ENCODE measurements at places on chromosomes 7 and 10.

- no peak for DNase-seq
These were observed 93.6 kb upstream of the MXI1 start for GRCh38 chr10:110113670-110114337.

GRCh38 chr7:88429382-88429781 is 122.7 kb upstream of the STEAP4 start:
- DNase-seq: no peak

DNA sequence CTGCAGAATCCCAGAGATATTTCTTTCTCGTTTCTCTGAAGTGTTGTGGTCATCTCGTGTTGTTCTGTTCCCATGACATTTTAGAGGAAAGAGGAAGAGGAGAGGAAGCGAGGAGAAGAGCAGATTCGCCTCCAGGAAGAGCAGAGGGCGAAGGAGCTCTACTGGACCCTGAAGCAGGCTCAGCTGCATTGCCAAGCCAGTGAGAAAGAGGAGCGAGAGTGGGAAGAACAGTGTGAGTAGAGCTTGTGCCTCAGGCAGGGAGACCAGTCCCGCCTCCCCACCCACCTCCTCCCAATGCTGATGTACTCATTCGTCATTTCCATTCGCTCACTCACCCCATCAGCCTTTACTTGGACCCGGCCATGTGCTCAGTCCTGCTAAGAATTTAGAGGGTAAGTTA is 50.8 kb downstream of the SH2D4B start:
- DNase-seq: peak; percentile 21

DNA sequence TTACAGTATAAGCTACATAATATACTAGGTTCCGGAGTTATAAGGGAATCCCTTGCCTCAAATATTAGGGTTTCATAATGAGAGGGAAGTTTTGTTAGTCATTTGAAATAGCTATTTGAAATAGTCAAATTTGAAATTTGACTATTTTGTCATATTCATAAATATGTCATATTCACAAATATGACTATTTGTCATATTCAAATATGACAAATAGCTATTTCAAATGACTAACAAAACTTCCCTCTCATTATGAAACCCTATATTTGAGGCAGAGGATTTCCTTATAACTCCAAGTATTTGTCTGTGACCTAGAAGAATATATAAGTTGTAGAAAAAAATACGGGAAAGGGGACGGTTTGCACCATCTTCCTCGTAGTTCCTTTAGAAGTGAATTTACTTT is 76.6 kb downstream of the HDAC9 start:
- DNase-seq: no peak

DNA sequence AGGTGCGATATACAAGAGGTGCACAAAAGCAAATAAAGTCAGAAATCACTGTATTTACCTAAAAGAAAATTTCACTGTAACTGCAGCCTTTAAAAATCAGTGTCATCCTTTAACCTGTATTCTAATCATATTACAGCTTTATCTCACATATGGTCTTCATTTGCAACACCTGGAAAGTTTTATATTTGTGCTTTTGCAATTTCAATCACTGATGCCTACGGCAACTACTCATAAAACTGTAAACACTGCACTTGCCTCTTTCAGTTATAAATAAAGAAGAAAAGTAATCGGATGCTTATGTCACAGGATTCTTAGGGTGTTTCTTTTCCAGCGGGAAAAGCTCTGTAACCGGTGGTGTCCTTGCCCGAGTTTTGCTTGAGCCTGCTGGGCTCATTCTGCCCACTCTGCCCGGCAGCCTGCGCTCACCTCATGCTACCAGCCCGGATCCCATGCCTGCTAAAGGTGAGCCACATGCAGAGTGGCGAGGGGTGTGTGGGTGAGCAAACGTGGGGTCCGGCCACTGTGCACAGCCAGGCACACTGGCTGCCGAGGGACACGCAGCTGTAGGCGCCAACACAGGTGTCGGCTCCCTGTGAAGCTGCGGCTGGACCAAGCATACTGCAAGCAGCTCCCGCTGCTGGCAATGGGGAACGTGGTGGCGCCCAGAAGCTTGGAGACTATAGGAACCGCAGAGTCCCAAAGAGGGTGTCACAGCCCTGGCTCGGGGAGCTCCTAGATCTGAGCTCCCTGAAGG is 56.3 kb upstream of the ABCB5 start:
- DNase-seq: no peak

DNA sequence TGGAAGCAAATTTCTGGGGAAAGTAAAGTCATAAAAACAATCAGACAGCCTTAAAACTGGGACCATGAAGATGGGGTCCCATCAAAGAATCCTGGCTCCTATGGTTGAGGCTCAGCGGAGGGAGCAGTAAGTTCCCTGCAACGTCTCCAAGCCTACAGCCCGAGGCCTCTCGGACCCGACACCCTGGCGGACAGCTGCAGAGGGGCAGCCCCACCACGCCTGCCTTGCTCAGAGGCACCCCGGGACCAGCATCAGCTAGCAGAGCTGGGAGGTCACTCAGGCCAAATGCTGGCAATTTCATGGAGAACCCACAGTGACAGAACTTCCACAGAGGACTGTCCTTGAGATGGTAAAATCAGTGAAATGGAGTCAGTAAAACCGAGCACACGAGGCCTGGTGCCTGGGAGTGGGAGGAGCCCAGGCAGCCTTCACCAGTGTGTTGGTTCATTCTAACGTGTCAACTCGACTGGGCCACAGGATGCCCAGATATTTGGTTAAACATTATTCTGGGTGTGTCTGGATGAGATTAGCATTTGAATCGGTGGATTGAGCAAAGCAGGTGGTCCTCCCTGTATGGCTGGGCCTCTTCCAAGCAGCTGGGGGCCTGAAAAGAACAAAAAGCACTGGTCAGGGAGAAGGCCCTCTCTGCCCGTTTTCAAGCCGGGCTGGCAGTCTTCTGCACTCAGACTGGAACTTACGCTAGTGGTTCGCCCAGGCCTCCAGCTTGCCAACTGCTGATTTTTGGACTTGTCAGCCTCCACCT is 96.2 kb upstream of the INSIG1 start:
- peak; percentile 33 for DNase-seq

DNA sequence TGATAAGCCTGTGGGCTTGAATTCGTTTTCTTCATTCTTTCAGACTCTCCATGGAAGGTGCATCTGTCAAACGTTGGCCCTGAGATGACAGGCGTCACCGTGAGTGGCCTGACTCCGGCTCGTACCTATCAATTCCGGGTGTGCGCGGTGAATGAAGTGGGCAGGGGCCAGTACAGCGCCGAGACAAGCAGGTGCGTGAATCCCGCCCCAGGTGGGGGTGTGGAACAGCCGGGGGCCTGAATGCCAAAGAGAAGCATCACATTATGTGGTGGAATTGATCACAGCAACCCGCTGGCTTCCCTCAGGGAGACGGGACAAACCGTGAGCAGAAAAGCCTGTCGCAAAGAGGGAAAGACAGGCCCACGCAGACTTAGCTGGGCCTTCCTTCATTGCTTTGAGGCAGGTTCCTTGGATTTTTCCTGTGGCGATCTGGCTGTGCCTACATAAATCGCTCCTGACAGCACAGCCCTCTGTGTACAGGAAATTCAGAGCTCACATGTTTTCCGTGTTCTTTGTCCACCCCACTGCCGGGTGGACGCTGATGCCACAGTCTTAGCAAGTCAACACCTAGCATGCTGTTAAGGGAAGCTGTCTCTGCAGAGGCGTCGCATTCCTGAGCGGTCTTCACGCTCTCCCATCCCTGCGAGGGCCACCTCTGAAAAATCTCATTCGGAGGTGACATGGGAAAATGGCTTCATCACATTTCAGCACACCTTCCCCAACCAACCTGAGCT is 671.0 kb upstream of the FOXK1 start:
- peak; percentile 37 for DNase-seq

- DNase-seq: no peak
These were observed 75.9 kb upstream of the GNA12 start for GRCh38 chr7:2920041-2920440.

- DNase-seq: no peak
These were observed 10.7 kb downstream of the EMX2 start for GRCh38 chr10:117553142-117553814.

GRCh38 chr10:3095373-3096139 is 28.2 kb downstream of the PFKP start:
- no peak for DNase-seq

DNA sequence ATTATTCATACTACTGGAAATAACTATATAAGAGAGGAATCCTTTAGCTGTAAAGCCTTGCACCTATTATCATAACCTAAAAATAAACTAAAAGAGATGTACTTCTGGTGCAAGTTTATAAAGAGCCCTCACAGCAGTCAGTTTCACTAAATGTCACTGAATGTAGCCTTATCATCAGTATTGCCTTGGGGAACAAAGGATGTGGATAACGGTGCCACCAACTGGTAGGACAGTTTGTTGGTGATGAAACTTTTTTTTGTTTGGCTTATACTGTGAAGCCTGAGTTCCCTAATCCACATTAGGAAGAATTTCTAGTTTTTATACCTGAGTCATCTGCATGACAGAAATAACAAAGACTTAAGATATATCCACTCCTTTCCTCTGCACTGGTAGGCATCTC is 117.9 kb upstream of the COL1A2 start:
- DNase-seq: no peak

DNA sequence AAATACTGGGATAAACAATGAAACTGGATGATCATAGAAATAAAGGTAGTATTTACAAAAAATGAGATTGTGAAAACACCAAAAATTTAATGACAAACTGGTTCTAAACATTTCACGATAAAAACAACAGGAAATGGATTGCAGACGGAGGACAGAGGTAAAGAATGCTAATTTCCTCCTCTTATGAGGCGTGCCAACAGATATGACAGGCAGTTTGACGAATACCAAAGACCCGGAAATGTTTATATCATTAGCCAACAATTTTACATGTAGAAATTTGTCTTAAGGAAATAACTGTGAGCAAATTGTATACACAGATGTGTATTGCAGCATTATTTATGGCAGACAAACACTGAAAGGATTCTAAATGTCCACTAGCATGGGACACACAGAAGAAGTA is 162.0 kb upstream of the MGMT start:
- no peak for DNase-seq

- no peak for DNase-seq
These were observed 100.6 kb upstream of the CDK1 start for GRCh38 chr10:60677531-60678129.

DNA sequence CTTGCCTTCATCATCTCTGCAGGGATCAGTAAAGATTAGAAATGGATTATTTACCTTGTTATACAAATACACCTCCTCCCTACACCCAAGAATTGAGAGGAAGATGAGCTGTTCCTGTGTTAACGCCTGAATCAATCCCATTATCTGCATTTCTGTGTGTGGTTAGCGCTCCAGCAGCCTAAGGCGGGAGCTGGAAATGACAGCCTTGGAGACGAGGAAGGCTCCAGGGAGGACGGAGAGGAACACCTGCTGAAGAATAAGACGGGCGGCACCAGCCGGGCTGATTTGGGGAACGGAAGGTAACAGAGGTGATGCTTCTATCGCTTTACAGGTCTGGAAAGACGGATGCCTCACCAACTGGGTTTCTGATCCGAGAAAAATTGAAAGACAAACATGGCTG is 34.2 kb upstream of the DDC start:
- no peak for DNase-seq

DNA sequence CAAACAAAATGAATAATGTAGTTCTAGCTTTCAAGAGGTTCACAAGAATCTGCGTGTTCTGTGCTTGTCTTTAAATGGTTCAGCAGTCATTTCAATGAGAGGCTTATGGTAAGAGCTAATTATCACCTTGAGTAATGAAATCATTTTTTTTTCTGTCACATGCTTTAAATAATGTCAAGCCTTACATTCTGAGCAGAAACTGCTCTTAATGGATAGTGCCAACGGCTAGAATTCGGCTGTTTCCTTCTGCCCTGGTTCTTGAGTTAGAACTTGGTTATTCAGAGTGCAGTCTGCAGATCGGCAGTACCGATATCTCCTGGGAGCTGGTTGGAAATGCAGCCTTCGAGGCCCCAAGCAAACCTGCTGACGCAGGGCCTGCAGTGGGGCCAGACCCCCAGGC is 316.2 kb downstream of the CAMK1D start:
- no peak for DNase-seq

GRCh38 chr10:52965509-52965908 is 192.9 kb upstream of the MBL2 start:
- DNase-seq: no peak

- DNase-seq: no peak
These were observed 500.3 kb upstream of the MKI67 start for GRCh38 chr10:128626397-128627000.

DNA sequence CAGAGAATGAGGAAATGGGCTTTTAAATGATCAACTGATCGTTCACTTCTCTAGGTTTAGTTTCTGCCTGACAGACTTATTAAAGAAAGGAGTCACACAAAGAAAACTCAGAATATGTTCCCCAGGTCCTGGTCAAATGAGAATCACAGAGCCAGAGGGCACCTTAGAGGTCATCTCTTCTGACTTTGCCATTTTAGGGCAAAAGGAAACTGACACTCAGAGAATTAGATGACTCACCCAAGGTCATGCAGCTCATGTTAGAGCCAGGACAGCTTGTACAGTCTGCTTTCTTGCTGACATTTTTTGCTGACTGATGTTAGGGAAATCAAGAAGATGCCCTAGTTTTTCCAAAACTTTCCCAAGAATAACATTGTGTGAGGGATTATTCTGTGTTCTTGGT is 312.7 kb upstream of the SP8 start:
- DNase-seq: no peak

DNA sequence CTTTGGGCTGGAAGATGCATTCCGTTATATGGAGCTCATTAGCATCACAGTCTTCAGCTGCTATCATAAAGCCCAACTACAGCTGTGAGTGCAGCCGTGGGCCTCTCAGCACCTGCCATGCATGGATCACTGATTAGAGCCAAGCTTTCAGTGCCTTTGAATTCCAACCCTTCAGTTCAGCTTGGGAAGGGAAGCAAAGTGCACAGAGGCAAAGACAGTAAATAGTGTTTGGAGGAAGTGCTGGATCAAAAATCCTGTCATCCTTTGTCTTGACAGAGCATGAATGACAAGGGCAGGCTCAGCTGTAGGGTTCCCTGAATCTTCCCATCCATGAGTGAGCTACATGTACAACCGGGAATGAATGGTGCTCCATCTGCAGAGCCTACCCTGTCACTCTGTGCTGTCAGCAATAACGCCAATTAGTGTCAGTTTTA is 153.7 kb downstream of the DNAJB9 start:
- no peak for DNase-seq

DNA sequence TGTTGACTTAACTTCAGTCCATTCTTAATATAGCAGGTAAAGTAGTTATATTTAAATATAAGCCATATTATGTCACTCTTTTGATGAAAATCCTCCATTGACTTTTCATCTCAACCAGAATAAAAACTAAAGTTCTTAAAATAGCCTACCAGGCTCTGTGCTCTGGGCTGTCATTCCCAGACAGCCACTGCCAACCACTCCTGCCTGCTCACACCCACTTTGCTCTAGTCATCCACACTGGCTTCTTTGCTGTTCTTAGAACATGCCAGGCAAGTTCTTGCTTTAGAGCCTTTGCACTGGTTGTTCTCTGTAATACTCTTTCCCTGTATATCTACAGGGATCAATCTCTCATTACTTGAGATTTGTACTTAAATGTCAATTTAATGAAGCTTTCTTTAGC is 80.6 kb downstream of the ZEB1 start:
- no peak for DNase-seq

DNA sequence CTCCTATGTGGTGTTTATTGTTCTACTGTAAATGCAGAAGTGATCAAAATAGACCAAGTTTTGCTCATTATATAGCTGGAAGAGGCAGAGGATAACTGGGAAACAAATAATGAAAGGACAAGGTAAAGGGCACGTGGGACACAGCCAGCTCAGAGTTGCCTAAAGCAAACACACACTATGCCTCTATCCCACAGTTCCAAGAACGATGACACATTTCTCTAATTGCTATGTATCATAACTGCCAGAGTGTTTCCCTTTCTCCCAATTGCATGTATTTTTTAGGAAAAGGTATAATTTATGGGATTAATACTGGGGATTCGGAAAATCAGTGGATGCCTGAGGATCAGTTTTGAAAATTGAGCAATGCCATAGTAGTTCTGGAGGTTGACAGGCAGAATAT is 49.0 kb downstream of the CCDC71L start:
- DNase-seq: peak; percentile 79

All from left lobe of liver (tissue), 2 donors.